Thoracic aorta (tissue), 2 donors: ENCODE measurements at places on chromosomes 3 and 15.

- DNase-seq: no peak
These were observed 771 bp downstream of the RARRES1 start for GRCh38 chr3:158731486-158731885.

GRCh38 chr3:101512396-101512645, 691 bp downstream of the SENP7 start:
- DNase-seq: no peak

- DNase-seq: no peak
These were observed 168.8 kb upstream of the TLE3 start for GRCh38 chr15:70266412-70267121.

GRCh38 chr15:48102167-48102566, 18.6 kb upstream of the SLC24A5 start:
- DNase-seq: no peak
